Activated CD4-positive, alpha-beta T cell treated with anti-CD3 and anti-CD28 coated beads, Interleukin-2, amount 50 U/mL, for 24 hours (primary cell): ENCODE measurements at places on chromosomes 16 and 17.

DNA sequence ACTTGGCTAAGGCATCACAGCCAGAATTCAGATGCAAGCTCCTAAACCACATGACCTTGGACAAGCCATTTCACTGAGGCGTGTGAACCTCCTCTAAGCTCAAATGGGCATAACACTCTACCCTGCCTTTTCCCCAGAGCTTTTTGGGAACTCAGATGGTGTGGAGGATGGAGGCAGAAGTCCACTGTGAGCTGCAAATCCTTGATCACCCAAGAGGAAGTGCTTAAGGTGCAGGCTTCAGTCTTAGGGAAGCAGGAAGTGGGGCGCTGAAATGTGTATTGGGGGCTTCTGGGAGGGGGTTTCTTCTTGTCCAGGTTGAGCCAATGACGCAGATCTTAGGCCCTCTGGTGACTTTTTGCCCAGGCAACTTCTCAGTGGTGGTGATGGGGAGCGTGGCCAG is 12.9 kb downstream of the CIITA start:
- no peak for DNase-seq

DNA sequence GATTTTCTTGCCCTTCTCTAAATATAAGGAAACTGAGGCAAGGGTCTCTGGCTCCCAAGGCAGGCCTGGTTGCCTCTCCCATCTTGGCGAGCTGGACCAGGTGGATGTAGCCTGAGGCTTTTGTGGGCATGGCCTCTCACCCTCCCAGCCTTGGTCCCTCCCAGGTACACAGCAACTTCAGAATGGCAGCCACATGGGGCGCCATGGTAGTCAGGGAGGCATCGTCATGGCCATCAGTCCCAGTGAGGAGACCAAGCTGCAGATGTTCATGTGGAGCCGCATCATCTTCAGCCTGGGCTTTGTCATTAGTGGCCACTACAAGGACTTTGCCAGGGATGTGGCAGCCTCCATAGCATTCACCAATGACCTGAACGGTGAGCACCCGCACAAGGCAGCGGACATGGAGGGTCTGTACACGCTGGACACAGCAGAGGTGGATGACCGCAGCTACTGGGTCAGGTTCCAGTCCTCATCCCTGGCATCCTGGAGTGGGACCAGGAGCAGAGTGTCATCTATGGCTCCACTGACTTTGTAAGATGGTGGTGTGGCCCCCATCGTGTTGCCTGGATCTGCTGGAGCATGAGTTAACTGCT is 165.8 kb upstream of the ZNF267 start:
- no peak for DNase-seq

- DNase-seq = no peak
These were observed 45.4 kb downstream of the SNX20 start for GRCh38 chr16:50635505-50636392.

GRCh38 chr17:7855660-7856010 is 769 bp downstream of the TMEM88 start:
- DNase-seq = no peak

GRCh38 chr17:5437721-5438317 is 1.1 kb downstream of the C1QBP start:
- DNase-seq = no peak

DNA sequence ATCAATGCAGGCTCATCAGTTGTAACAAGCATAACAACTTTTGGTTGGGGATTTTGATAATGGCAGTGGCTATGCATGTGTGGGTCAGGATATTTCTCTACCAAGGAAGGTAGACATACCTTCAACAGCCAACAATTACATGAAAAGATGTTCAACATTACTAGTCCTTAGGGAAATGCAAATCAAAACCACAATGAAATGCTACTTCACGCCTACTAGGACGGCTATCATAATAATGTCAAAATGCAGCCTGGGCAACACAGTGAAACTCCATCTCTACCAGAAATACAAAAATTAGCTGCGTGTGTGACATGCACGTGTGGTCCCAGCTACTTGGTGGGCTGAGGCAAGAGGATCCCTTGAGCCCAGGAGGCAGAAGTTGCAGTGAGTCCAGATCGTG is 7.3 kb upstream of the SLC5A10 start:
- no peak for DNase-seq

DNA sequence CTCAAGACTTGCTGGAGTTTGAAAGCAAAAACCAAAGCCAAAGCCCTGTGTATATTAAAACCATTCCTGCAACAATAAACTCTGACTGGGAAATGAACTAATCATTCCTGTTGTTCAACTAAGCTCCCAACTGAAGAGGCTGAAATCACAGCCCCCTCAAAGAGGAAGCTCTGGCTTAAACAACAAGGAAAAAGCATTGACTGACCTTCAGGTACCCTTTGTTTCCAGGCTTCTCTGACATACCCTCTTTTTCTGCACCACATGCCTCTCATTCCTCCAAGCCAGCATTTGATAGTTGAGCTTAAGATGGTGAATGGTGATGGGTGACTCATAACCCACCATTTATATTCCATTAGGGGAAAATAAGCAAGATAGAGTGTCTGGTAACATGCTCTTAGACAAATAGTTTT is 470.9 kb upstream of the SOX9 start:
- no peak for DNase-seq

DNA sequence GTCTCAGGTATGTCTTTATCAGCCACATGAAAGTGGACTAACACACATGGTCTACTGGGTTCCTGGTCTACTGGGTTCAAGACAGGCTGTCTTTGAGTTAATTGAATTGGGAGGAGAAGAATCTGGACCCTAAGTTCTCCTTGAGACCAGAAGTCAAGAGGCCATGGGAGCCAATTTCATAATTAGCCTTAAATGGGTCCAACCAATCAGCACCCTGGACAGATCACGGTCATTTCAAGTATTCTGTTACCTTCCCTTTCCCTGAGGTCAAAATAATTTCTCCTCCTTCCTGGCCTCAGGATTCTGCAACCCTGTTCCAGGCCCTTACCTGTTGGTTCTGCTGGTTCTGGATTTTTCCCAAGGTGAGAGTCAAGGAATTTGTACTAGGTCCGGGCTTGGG is 23.8 kb downstream of the OSBPL7 start:
- DNase-seq = no peak

- no peak for DNase-seq
These were observed 27.1 kb downstream of the USP10 start for GRCh38 chr16:84726669-84727467.

DNA sequence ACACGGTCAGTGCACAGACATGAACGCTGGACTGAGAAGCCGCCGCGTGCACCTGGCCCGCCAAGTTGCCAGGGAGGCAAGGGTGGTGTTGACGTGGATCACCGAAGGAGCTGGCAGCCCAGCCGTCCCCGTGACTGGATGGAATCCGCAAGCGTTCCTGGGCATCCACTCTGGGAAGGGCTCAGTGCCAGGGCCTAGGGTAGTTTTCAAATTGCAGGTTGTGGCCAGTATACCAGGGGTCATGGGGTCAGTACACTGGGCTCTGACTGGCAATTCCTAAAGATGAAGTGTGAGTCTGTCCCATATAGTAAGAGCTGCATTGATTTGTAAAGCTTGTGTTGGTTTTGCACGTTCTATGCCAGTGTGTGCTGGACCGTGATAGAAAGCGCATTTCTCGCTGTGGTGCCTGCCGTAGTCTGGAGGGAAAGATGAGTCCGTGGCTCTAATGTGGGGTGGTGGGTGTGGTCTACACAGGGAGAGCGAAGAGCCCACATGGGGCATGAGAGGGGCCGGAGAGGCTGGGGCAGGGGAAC is 21.1 kb upstream of the METRNL start:
- DNase-seq = no peak

GRCh38 chr17:10787306-10788045 is 16.4 kb downstream of the TMEM238L start:
- no peak for DNase-seq

- no peak for DNase-seq
These were observed 28.1 kb upstream of the GSG1L start for GRCh38 chr16:28091656-28092055.
